ENCODE measurements at places on chromosomes 1 and 21.

DNA sequence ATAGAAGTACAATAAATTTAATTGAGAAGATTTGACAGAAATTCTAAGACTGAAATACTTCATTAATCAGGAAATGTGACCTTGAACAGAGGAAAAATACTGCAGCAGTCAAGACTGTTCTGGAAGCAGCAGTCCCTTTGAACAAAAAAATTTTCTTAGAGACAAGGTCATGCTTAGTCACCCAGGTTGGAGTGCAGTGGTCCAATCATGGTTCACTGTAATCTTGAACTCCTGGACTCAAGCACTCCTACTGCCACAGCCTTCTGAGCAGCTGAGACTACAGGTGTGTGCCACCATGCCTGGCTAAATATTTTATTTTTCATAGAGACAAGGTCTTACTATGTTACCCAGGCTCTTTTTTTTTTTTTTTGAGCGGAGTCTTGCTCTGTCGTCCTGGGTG is 1.9 kb upstream of the CCDC30 start:
- no peak for DNase-seq

GRCh38 chr1:240652961-240653409 is 41.0 kb upstream of the GREM2 start:
- no peak for DNase-seq

DNA sequence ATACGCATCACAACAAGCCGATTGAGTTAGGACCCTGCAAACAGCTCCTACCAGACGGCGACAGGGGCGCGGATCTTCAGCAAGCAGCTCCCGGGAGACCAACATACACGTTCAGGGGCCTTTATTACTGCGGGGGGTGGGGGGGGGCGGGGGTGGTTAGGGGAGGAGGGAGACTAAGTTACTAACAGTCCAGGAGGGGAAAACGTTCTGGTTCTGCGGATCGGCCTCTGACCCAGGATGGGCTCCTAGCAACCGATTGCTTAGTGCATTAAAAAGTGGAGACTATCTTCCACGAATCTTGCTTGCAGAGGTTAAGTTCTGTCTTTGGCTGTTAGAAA is 162.0 kb downstream of the RUNX1 start:
- DNase-seq, result no peak

- no peak for DNase-seq
These were observed 12.8 kb upstream of the IFI44L start for GRCh38 chr1:78607334-78607927.

GRCh38 chr1:228021355-228022030 is 14.7 kb downstream of the WNT3A start:
- no peak for DNase-seq

- DNase-seq, result no peak
These were observed 15.9 kb upstream of the PADI3 start for GRCh38 chr1:17232759-17233661.

DNA sequence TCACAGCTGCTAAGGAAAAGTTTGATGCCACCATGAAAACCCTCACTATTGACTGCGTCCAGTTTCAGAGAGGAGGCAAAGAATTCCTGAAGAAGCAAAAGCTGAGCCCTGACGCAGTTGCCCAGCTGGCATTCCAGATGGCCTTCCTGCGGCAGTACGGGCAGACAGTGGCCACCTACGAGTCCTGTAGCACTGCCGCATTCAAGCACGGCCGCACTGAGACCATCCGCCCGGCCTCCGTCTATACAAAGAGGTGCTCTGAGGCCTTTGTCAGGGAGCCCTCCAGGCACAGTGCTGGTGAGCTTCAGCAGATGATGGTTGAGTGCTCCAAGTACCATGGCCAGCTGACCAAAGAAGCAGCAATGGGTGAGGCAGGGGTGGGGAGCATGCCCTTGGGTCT is 9.5 kb downstream of the CZIB start:
- DNase-seq, result no peak

DNA sequence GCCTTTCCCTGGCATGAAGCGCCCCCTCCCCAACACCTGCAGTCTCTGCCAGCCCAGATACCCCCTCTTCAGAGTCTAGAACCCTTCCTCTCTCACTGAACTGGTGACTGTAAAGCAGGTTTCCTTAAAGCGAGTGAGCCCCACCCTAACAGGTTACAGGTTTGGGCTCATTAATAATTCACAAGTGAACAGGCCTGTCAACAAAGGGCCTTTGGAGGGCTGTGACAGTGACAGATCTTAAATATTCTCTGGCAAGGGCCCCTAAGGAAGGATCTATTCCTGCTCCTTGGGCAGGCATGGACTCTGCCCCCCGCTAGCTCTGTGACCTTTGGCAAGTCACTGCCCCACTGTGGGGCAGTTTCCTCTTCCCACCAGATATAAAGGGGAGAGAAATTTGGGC is 5.6 kb upstream of the TTC39A start:
- no peak for DNase-seq

GRCh38 chr1:186680245-186681061 is at the start of gene PTGS2:
TSS of gene PTGS2 (minus strand) at chr1:186680423. CDS start at chr1:186680290, 133 bp downstream.
- peak; percentile 72 for DNase-seq

DNA sequence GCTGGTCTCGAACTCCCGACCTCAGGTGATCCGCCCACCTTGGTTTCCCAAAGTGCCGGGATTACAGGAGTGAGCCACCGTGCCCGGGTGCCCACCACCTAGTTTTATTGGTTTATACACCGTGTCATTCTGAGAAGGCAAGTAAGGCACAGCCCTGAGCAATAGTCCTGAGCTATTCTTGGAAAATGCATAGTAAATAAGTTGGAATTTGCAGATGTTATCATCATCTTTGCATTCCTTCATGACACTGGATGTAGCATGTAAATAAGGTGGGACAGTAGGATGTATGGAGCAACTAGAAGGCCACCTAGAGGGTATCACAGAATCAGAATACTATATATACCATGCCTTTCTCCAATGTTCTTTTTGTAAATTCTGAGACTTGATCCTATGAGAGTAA is 11.0 kb downstream of the TOR1AIP2 start:
- no peak for DNase-seq

- DNase-seq, result no peak
These were observed 25.0 kb upstream of the ZNF436 start for GRCh38 chr1:23394684-23395083.

DNA sequence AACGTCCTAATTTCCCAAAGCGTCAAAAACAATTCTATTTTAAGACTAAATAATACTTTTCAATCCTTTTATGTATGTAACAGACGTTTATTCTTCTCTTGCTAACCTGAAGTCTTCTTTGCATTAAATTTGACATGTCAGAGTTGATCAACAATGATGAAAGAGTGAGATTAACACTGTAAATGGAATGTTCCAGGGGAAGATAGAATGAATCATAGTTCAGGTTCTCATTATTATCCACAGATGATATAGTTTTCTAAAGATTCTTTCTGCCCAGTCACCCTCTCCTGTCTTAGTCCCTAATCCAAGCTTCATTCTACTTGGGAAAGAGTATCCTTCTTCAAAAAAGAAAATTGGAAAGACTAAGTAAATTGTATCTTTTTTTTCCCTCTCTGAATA is 38.9 kb downstream of the SDCCAG8 start:
- DNase-seq, result no peak

DNA sequence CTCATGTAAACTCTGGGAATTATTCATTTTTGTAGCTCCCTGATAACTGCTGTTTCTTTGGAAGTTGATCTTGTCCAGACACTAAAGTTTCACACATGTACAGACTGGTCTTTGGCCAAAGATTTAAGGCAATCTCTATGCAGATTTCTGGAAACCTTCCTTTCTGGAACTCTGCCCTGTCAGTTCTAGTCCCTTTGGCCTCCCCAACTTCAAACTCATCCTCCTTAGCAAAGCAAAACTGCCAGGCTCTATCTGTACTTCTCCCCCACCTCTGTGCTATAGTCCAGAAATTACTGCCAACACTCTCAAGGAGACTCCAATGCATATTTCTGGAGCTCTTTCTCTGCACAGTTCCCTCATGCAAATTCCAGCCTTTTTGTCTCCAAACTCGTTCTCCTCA is 36.5 kb downstream of the C1orf198 start:
- no peak for DNase-seq

DNA sequence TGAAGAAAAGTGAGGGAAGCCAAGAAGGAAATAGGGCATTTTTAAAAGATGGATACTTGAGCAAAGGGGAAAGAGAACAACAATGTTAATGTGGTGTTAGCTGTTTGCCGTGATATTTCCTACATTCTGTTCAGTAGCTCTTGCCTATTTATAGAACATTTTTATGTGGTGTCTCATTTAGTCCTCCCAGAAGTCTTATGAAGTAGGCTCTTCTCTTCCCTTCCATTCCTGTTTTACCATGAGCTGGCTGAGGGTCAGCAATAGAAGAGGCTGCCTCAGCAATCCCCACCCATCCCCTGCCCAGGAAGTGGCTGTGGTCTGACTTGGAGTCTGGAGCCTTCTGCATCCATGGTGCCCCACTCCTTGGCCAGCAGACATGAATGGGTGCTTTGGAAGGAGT is 60.1 kb downstream of the KIAA0040 start:
- DNase-seq, result no peak

DNA sequence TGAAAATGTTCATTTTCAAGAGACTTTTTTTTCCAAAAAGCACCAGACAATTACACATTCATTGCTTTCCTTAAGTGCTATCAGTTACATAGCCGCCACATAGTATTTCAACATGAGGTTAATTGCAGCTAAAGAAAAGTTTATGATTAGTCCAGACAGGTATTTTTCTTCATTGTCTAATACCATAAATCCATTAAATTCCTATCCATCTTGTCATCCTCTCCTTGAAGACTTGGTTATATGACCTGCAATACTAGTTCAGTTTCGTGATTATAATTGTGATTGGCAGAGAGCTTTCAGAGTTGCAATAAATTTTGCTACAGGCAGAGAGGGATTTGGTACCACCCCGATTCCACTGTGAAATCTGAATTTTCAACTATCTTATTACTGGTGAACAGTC is 437.7 kb downstream of the GPATCH2 start:
- no peak for DNase-seq

- DNase-seq, result no peak
These were observed 26.5 kb downstream of the CXADR start for GRCh38 chr21:17539323-17539722.

DNA sequence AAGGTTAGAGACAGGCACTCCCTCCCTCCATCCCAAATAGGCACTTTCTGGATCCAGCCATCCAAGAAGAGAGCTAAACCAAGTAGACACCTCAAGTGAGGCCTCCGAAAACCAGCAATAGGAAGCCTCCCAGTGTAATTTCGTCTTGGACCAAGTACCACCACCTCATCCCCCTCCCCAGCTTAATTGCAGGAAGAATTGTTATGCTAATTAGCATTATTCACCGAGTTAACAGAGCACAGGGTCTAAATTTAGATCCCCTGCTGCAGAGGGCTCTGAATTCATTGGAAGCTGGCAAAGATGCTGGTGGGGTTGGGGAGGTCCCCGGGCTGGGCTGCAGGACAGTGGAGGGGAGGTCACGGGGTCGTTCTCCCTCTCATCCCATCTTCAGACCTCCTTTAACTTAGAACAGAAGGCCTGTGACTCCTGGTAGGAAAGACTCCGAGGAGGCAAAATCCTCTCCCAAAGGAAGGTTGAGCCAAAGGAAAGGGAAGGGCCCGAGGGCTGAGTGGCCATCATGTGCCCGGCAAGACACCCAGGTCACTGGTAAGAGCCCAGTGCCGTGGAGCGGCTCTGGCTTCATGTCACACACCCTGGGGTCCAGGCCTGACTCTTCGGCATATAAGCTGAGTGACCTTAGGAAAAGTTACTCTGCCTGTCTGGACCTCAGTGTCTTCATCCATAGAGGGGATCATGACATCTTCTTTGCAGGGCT is 209.2 kb upstream of the GRIK3 start:
- DNase-seq, result no peak

- no peak for DNase-seq
These were observed 581.1 kb upstream of the PLXNA2 start for GRCh38 chr1:208825300-208825699.

DNA sequence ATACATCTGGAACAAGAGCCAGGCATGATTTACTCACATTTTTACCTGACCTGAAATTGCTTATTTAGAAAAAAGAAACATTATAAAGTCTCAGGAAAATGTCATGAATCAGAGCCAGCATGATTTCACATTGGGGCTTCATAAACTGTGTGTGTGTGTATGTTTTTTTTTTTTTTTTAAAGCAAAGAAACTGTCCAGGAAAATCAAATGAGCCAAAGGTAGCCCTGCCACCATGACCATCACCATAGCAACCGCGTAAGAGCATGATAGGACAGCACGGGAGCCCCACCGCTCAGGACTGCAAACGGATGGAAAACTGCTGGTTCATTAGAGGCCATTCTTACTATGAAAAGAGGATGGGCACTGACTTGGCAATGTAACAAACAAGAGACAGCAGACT is 139.2 kb downstream of the NTMT2 start:
- DNase-seq, result no peak

DNA sequence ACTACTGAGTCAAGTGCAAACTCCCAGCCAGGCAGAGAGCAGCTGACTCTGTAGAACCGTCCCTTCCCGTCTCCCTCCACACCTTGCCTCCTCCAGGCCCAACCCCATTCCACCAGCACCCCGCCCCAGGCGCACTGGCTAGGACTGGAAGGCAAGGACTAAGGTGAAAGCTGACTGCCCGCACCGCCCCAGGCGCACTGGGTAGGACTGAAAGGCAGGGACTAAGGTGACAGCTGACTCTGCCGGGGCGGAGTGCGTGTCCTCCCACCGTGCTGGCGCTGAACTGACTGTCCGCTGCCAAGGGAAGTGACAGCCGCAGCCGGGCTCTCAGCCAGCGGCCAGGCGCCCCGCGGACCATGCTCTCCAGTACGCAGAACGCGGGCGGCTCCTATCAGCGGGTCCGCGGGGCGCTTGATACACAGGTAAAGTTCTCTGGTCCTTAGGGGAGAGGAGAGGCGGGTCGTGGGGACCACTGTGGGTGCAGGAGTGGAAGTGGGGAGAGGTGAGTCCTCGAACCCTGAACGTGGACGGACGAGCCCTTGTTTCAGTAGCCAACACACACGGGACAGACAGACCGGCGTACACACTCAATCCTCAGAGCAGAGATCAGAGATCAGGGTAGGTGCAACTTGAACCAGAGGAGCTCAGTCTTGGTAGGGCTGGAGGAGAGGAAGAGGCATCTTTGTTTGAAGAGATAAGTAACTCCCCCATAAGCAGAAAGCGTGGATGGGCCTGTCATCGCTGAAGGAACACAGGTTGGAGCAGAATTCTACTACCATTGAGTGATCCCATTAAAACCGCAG is 58.0 kb downstream of the RBM11 start:
- DNase-seq, result peak; percentile 37

DNA sequence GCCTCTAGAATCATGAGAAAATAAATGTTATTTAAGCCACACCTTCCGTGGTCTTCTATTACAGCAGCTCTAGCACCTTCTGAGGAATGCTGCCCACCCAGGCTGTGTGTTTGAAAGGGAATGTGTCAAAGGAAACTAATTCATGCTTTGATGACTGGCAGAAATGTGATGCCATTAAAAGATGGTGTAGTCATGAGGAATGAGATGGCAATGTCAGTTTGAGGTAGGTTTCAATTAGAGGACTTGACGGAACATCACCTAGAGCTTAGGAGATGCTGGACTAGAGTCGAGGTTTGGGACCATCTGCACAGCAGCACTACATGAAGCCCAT is 10.6 kb downstream of the PDZK1 start:
- no peak for DNase-seq

Data from activated CD4-positive, alpha-beta T cell treated with anti-CD3 and anti-CD28 coated beads for 36 hours (primary cell).